ENCODE measurements at places on chromosomes 3 and 15.
A peak's percentile ranks its signal among the peaks of the same experiment; 100 is the strongest.

DNA sequence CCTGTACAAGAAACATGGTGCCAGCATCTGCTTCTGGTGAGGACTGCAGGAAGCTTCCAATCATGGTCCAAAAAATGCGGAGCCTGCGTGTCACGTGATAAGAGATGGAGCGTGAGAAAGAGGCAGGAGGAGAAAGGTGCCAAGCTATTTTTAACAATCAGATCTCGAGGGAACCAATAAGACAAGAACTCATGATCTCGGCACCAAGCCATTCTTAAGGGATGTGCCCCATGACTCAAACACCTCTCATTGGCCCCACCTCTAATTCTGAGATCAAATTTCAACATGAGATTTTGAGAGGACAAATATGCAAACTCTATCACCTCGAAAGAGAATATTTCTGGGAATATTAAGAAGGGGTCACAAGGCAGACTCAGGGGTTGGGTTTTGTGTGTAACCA is 107.2 kb downstream of the PYDC2 start:
- DNase-seq, result no peak

- DNase-seq, result no peak
Observed at GRCh38 chr3:29011441-29011840, 269.4 kb upstream of the RBMS3 start.

GRCh38 chr3:46966811-46967210 is 9.7 kb downstream of the CCDC12 start:
- no peak for DNase-seq

GRCh38 chr15:77642793-77643430 is 10.2 kb upstream of the LINGO1 start:
- DNase-seq, result no peak

GRCh38 chr15:29883126-29883525 is 60.9 kb upstream of the TJP1 start:
- peak; percentile 16 for DNase-seq

DNA sequence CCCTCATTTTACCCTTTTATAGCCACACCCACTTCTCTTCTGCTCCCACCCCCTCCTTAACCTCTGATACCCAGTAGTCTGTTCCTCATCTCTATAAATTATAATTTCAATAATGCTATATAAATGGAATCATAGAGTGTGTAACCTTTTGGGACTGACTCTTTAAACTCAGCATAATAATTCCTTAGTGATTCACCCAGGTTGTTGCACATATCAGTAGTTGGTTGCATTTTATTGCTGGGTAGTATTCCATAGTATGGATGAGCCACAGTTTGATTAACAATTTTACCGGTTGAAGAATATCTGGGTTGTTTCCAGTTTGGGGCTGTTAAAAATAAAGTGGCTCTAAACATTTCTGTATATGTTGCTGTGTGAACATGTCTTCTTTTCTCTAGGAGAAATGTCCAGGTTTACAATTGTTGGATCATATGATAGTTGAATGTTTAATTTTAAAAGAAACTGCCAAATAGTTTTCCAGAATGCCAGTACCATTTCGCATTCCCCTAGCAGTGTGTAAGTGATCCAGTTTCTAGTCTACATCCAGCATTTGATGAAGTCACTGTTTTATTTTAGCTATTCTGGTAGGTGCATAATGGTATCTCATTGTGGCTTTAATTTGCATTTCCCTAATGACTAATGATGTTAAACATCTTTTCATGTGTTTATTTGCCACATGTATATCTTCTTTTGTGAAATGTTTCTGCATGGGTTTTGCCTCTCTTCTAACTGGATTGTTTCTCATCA is 68.5 kb downstream of the VPS8 start:
- no peak for DNase-seq

DNA sequence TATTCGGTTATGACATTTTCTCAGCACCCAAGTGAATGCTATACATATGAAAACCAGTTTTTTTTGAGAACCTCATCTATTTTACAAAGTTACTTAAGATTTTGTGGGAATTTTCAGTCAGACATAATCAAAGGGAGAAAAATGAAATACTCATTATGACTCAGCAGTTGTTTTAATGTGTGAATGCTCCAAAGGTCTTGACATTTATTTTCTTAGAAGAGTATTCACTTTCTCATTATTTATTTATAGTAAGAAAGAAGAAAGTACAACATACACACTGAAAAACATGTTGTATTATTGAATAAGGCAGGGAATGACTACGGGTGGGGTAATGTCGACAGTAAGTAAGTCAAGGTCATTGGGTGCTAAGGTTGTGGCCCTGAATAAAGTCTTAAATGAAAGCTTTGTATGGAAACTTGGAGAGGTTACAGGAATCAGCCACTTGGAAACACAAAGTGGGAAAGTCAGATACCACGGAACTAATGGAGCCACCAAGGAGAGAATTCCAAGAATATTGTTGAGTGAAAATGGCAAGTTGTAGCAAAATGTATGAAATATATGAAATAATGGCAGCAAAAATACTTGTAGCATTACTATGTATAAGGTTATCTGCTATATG is 844.5 kb downstream of the TBL1XR1 start:
- DNase-seq, result peak; percentile 36

- DNase-seq, result peak; percentile 85
Observed at GRCh38 chr3:187994221-187995042, 159.5 kb upstream of the LPP start.

- DNase-seq, result peak; percentile 77
Observed at GRCh38 chr15:68599560-68600071, 20.8 kb downstream of the CORO2B start.

DNA sequence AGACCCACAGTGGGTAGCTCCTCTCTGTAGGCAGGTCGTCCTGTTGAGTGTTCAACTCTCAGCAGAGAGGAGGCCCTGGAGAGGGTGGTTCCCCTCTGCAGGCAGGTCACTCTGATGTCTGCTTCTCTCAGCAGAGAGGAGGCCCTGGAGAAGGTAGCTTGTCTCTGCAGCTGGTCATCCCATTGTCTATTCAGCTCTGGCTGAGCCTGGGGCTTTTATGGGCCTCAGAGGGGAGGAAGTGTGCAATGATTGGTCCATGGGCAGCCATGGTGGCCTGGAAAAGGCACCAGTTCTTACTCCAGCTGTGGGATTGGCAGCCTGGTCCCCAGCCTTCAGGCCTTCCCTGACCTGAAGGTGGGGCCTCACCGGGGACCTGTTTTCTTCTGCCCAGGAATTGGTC is 52.9 kb downstream of the PPCDC start:
- no peak for DNase-seq

- no peak for DNase-seq
Observed at GRCh38 chr3:24591191-24591590, 96.5 kb upstream of the THRB start.

- DNase-seq, result no peak
Observed at GRCh38 chr3:113485161-113485609, 29.8 kb downstream of the SPICE1 start.

GRCh38 chr3:30548600-30548999 is 57.8 kb upstream of the TGFBR2 start:
- no peak for DNase-seq

DNA sequence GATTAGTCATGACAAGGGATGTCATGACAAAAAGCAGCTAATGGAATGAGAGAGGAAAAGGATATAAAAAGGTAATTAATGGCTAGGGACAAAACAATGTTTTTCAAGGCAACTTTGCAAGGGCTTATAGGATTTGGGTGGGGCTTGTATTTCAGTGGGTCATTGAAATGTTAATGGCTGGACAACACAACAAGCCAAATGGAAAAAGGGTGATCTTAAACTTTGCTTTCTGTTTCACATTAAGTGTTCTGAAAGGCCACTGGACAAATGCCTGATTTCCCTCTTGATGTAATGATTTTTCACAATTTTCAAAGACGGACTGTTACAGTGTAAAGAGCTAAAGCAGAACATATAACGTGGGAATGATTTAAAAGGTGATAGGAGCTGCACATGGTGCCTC is 345.0 kb downstream of the TUSC7 start:
- no peak for DNase-seq

GRCh38 chr3:71310359-71310979 is 273.1 kb downstream of the FOXP1 start:
- peak; percentile 92 for DNase-seq

DNA sequence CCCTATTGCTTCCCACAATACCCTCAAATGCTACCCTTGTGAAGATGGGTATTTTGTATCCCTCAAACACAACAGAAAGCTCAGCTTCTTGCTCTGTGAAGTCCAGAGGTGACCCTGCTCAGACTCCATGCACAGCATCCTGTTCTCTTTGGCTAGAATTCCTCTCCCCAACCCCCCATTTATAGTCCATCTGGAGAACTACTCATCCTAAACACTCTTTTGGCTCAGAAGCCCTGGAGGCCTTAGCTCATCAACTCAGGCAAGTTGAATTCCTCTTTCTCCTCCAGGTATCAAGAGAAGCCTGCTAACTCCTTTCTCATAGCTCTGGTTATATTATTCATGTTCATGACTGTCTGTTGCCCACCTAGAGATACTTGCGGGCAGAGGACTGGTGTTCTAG is 18.3 kb upstream of the GASK1A start:
- DNase-seq, result no peak

DNA sequence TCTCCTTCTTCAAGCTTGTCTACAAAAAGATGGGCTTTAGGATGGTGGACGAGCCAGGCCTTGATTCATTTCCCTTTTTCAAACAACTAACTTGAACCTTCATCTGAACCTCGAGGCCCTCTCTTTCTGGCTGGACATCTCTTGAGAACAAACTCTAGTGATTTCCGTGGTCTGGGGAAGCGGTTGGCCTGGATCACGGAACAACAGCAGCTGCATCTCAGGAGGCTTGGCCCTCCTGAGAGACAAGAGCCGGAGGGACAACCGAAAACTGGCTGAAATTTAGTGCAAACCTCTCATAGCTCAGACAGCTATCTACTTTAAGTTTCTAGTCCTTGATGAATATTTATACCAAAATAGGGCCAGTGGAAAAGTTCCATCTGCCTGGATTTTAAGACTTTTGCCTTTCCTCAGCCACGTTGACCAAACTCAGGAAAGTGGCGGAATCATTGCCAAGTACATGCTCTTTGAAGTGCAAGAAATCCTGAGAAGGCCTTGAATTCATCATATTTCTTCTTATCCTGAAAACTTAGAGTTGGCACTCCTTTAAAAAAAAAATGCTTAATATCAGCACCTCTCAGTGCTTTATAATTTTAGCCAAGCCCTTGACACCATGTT is 14.5 kb downstream of the LMCD1 start:
- DNase-seq, result no peak

DNA sequence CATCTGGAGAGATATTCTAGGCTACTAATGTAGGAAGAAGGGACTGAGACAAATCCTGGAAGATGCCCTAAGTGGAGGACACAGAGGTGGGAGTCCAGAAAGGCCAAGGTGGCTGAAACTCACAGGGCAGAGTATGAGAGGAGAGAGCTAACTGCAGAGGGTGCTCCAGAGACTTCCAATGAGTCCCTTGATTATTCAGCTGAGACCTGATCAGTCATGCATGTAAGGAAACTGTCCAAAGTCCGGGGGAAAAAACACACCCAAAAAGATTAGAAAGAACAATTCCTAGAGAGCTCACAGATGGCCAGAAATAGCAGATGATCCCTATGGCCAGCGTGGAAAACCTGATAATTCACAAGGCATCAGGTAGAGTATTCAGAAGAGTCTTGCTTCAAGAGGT is 18.7 kb upstream of the FOXP1 start:
- no peak for DNase-seq

DNA sequence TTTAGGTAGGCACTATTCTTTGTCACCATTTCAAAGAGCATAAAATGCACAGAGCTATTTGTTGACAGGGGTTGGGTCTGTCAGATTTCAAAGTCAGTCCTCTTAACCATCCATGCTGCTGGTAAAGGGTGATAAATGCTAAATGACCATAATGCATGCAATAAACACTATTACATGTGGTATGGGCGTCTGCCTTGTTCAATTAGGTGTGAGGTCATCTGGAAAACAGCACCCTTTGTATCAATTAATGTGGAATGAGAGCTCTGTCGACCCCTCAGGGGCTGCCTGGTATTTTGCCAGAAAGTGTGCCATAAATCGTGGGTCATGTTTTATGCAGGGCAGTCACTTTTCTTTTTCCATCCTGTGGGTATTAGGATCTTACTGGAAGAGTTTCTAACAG is 235.6 kb downstream of the SV2B start:
- DNase-seq, result no peak

DNA sequence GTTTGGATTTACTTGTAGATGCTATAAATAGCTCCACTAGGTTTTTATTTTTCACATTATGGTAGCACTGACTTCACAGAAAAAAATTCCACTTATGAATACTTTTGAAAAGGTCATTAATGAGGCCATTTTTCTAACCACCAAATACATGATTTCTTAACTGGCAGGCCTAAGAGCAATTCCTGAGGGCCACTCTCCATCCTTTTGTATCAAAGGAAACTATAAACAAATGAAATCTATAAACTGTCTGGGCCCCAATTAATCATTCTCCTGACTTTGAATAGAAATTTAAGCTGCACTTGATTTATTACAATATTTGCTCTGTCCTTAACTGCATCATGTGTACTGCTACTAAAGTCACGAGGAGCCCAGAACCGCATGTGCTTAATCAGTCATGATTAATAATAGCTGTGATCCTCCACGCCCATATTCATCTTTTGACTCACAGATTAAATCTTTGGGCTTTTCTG is 25.1 kb upstream of the MTMR10 start:
- peak; percentile 80 for DNase-seq

Measured in fibroblast of skin of scalp (primary cell).